ENCODE measurements at places on chromosomes 1 and 21. TPM values are rescaled to one million over a fixed set of nuclear protein-coding genes. Genes with fewer than 3 reads are reported as not detected.

Gene OR10J1
- not detected for total RNA-seq

Gene APOBEC4
- not detected for total RNA-seq

DNA sequence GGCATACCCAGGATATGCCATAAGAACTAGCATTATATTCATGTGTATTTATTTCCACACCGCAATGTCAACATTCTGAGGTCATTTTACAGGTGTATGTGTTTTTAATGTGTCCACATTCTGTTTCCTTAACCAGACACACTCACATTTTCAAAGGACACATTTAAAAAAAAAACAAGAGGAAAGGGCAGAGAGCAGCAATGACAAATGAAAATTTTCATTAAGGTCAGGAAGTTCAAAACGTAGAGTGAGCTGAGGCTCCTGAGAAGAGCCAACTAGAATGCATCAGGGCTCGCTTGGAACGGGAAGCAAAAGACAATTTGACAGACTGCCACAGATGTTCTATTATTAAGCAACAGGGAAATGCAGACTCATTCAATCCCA is 4.8 kb upstream of the GNPAT start:
- peaks cover 3% of the 10 kb centered on the region for H3K4me1 ChIP-seq
- no peak for DNase-seq
- no peak overlapping the region for H3K27ac ChIP-seq
- no peaks in the 10 kb centered on the region for H3K27me3 ChIP-seq
- no peak overlapping the region for H3K4me3 ChIP-seq
- H3K36me3 ChIP-seq = peaks cover 3% of the 10 kb centered on the region

GRCh38 chr1:25647863-25648262 is 31.3 kb downstream of the MAN1C1 start:
- no peak overlapping the region for H3K4me3 ChIP-seq
- H3K27me3 ChIP-seq = no peaks in the 10 kb centered on the region
- peaks cover 2% of the 10 kb centered on the region for H3K4me1 ChIP-seq
- H3K36me3 ChIP-seq = no peaks in the 10 kb centered on the region

Gene BACE2
- 80.4 TPM for total RNA-seq

- no peaks in the 10 kb centered on the region for H3K27me3 ChIP-seq
- no peak overlapping the region for H3K27ac ChIP-seq
- H3K36me3 ChIP-seq = no peaks in the 10 kb centered on the region
- H3K4me3 ChIP-seq = no peak overlapping the region
- no peaks in the 10 kb centered on the region for H3K4me1 ChIP-seq
- no peak for DNase-seq
Observed at GRCh38 chr1:86194491-86195034, 38.0 kb upstream of the COL24A1 start.

DNA sequence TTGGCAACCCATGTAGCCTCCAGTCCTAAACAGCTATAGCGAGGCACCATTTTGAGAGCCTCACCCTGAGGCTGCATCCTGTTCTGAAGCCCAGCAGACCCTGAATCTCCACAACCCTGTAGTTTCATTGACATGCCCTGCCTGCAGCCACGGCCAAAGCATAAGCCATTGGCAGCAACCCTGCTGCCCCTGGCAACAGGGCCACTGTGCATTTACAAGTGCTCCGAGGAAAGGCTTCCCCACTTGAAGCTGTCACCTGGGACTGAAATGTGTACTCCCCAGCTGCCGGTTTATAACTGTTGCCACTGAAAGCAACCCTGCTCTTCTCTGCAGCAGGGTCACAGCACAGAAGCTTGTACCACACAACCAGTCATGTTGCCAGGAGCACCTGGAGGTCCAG is 124.2 kb upstream of the OLFM3 start:
- DNase-seq = no peak
- H3K4me3 ChIP-seq = no peak overlapping the region
- no peaks in the 10 kb centered on the region for H3K36me3 ChIP-seq
- H3K27me3 ChIP-seq = no peaks in the 10 kb centered on the region
- H3K4me1 ChIP-seq = no peaks in the 10 kb centered on the region
- H3K27ac ChIP-seq = no peak overlapping the region

Gene PRDM16
- total RNA-seq = 80.7 TPM

GRCh38 chr1:119002028-119002686 is 14.0 kb upstream of the TBX15 start:
- no peaks in the 10 kb centered on the region for H3K4me1 ChIP-seq
- no peak overlapping the region for H3K4me3 ChIP-seq
- H3K27ac ChIP-seq = no peak overlapping the region
- no peak for DNase-seq
- H3K36me3 ChIP-seq = no peaks in the 10 kb centered on the region

GRCh38 chr1:29412591-29412990 is 176.3 kb downstream of the PTPRU start:
- no peaks in the 10 kb centered on the region for H3K27me3 ChIP-seq
- H3K36me3 ChIP-seq = no peaks in the 10 kb centered on the region
- DNase-seq = no peak
- H3K27ac ChIP-seq = no peak overlapping the region
- H3K4me1 ChIP-seq = no peaks in the 10 kb centered on the region

GRCh38 chr1:170804419-170804818 is 130.9 kb upstream of the MROH9 start:
- no peaks in the 10 kb centered on the region for H3K27me3 ChIP-seq
- no peaks in the 10 kb centered on the region for H3K4me1 ChIP-seq
- no peak overlapping the region for H3K4me3 ChIP-seq
- H3K36me3 ChIP-seq = no peaks in the 10 kb centered on the region

DNA sequence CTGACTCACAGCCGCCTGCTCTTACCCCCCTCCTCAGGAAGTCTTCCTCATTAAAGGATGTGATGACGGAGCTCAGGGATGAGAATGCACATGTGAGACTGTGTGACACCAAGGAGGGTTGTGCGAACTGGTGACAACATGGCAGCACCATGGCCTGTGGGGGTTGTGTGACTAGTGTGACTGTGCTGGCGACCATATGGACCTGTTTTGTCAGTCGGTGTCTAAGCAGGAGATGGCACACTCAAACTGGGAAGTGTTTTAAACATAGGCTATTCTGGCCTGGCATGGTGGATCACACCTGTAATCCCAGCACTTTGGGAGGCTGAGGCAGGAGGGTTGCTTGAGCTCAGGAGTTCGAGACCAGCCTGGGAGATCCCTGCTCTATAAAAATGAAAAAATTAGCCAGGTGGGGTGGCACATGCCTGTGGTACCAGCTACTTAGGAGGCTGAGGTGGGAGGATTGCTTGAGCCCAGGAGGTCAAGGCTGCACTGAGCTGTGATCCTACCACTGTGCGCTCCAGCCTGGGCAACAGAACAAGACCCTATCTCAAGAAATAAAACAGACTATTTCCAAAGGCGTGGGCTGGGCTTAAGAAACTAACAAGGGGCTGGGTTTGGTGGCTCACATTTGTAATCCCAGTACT is 7.4 kb downstream of the TRNP1 start:
- no peaks in the 10 kb centered on the region for H3K27me3 ChIP-seq
- peak overlapping the region; percentile 74 for H3K27ac ChIP-seq
- H3K36me3 ChIP-seq = peaks cover 2% of the 10 kb centered on the region
- H3K4me1 ChIP-seq = no peaks in the 10 kb centered on the region
- H3K4me3 ChIP-seq = no peak overlapping the region
- peak; percentile 56 for DNase-seq

Gene TRAF3IP3
- 4.3 TPM for total RNA-seq

- no peak for DNase-seq
- H3K4me3 ChIP-seq = no peak overlapping the region
- H3K36me3 ChIP-seq = no peaks in the 10 kb centered on the region
- H3K4me1 ChIP-seq = no peaks in the 10 kb centered on the region
- no peak overlapping the region for H3K27ac ChIP-seq
- H3K27me3 ChIP-seq = no peaks in the 10 kb centered on the region
Observed at GRCh38 chr1:209589440-209589839, 5.9 kb downstream of the CAMK1G start.

Gene F5
- 0.48 TPM for total RNA-seq

DNA sequence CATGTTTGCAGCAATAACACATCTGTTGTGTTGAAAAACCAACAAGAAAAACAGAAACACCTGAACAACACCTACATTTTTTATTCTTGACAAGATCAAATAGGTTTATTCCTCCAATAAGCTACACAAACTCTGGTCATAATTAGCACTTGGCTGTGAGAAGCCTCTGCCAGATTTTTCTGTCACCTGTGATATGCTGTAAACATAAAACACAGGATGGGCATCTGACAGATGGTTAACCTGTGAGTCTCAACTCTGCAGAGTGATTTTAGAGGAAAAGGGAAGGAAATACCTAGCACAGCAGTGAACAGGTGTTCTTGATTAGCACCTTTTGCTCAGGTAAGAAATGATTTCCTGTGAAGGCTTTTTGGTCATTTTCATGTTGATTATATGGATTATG is 175.4 kb upstream of the COA6 start:
- no peaks in the 10 kb centered on the region for H3K27me3 ChIP-seq
- no peaks in the 10 kb centered on the region for H3K4me1 ChIP-seq
- H3K4me3 ChIP-seq = no peak overlapping the region
- no peaks in the 10 kb centered on the region for H3K36me3 ChIP-seq

GRCh38 chr1:17908945-17909344 is 153.8 kb downstream of the ACTL8 start:
- H3K4me3 ChIP-seq = no peak overlapping the region
- no peaks in the 10 kb centered on the region for H3K36me3 ChIP-seq
- DNase-seq = no peak
- H3K27ac ChIP-seq = no peak overlapping the region

Gene TFF3
- total RNA-seq = 2.4 TPM

Gene PITHD1
- 39.8 TPM for total RNA-seq

Gene BRWD1
- total RNA-seq = 68.5 TPM

GRCh38 chr1:149846042-149846441 is 53.3 kb upstream of the BOLA1 start:
- no peak overlapping the region for H3K27ac ChIP-seq
- H3K4me1 ChIP-seq = peaks cover 15% of the 10 kb centered on the region
- H3K36me3 ChIP-seq = no peaks in the 10 kb centered on the region

- no peaks in the 10 kb centered on the region for H3K27me3 ChIP-seq
- H3K4me1 ChIP-seq = no peaks in the 10 kb centered on the region
- DNase-seq = no peak
- no peak overlapping the region for H3K27ac ChIP-seq
- no peaks in the 10 kb centered on the region for H3K36me3 ChIP-seq
- H3K4me3 ChIP-seq = no peak overlapping the region
Observed at GRCh38 chr1:153919876-153920852, 2.6 kb downstream of the GATAD2B start.

GRCh38 chr1:172671591-172671990 is 12.7 kb downstream of the FASLG start:
- H3K27ac ChIP-seq = no peak overlapping the region
- H3K4me1 ChIP-seq = no peaks in the 10 kb centered on the region
- H3K27me3 ChIP-seq = no peaks in the 10 kb centered on the region
- DNase-seq = no peak
- no peak overlapping the region for H3K4me3 ChIP-seq

DNA sequence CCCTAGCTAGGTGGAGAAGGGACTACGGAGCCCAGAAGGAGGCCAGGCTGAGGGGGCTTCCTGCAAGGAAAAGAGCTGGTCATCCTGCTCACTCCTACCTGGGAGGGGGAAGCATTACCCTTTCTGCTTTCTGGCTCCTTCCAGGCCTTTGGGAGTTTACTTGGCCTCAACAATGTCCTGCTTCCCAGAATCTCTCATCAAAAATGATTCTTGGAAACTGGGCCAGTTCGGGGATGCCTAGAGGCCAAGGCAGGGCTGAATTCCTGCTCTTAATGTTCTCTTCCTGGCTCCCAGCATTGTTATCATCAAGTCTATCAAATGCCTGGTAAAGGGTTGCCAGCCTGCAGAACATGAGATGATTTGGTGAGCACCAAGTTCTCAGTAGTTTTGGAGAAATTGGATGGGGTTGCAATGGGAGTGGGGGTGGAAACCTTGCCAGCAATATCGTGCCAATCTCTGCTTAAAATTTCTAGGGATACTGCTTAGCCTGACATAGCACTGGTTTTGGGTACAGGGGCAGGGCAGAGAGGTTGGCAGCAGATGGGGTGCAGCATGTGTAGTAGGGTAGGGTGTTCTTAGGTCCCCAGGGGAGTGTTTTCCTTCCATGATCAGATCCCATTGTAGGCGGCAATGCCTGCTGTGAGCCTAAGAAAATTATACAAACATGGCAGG is 7.7 kb upstream of the PAFAH2 start:
- H3K4me1 ChIP-seq = no peaks in the 10 kb centered on the region
- H3K27me3 ChIP-seq = no peaks in the 10 kb centered on the region
- no peak overlapping the region for H3K27ac ChIP-seq
- DNase-seq = no peak
- no peaks in the 10 kb centered on the region for H3K36me3 ChIP-seq
- H3K4me3 ChIP-seq = no peak overlapping the region

GRCh38 chr1:59678040-59678439 is 136.7 kb upstream of the HOOK1 start:
- no peaks in the 10 kb centered on the region for H3K36me3 ChIP-seq

Gene GNAT2
- total RNA-seq = not detected

GRCh38 chr1:116139592-116140134 is 28.5 kb downstream of the MAB21L3 start:
- H3K36me3 ChIP-seq = no peaks in the 10 kb centered on the region
- H3K4me3 ChIP-seq = no peak overlapping the region
- H3K27me3 ChIP-seq = no peaks in the 10 kb centered on the region
- H3K4me1 ChIP-seq = no peaks in the 10 kb centered on the region

GRCh38 chr1:212651977-212652376 is 43.4 kb downstream of the ATF3 start:
- no peaks in the 10 kb centered on the region for H3K36me3 ChIP-seq
- DNase-seq = no peak
- H3K27me3 ChIP-seq = no peaks in the 10 kb centered on the region
- no peak overlapping the region for H3K4me3 ChIP-seq
- H3K4me1 ChIP-seq = no peaks in the 10 kb centered on the region
- no peak overlapping the region for H3K27ac ChIP-seq

GRCh38 chr1:30338765-30339164 is 384.6 kb downstream of the MATN1 start:
- H3K27me3 ChIP-seq = no peaks in the 10 kb centered on the region
- no peak for DNase-seq
- H3K27ac ChIP-seq = no peak overlapping the region
- H3K36me3 ChIP-seq = no peaks in the 10 kb centered on the region
- H3K4me3 ChIP-seq = no peak overlapping the region

DNA sequence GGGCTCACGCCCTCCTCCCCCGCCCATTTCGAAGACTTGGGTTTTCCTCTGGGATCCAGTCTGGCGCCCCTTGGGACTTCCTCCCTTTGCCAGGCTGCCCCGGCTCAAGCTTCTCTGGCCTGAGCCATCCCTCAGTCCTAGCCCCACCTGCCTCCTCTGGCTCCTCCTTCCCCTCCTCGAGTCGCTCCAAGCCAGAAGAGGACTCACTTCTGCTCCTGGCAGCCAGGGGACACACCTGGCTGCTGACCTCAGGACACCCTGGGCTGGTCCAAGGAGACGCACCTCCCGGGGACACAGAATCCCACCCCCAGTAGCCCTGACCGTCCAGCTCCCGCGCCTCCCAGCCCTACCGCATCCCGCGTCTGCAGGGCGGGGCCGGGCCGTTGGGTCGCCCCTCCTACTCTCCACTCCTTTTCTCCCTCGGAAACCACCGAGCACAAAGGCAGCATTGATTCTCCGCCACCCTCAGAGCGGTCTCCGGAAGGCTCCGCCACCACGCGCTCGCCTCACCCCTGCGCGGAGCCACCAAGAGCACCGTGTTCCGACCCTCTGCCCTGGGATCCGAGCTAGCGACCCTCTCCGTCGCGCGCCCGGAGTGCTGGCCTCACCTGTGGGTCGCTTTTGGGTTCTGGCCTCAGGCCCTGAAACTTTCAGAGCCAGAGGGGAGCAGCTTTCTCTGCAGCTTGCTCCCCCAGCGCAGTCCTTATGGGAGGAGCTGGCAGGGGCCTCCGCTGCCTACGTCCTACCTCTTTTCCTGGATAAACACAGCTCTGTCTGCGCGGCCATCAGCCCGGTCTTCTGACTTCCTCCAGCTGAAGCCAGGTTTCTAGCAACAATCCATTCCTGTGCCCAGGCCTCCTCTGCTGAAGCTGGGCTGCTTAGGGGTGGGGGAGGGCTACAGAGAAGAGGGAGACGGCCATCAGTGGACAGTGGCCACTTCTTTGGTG is at the start of gene C2CD4D:
Gene C2CD4D, minus strand, starts transcription at position 364 of the 947 bp plus-strand sequence. CDS start 831 bp downstream, outside the sequence.
- no peaks in the 10 kb centered on the region for H3K36me3 ChIP-seq
- peak within 1 kb of the TSS; percentile 41 for H3K4me3 ChIP-seq
- H3K27ac ChIP-seq = no peak within 1 kb of the TSS
- peak; percentile 50 for DNase-seq
- no peaks in the 10 kb centered on the region for H3K27me3 ChIP-seq
